ENCODE measurements at places on chromosomes 3 and 15.
A peak's percentile ranks its signal among the peaks of the same experiment; 100 is the strongest.

DNA sequence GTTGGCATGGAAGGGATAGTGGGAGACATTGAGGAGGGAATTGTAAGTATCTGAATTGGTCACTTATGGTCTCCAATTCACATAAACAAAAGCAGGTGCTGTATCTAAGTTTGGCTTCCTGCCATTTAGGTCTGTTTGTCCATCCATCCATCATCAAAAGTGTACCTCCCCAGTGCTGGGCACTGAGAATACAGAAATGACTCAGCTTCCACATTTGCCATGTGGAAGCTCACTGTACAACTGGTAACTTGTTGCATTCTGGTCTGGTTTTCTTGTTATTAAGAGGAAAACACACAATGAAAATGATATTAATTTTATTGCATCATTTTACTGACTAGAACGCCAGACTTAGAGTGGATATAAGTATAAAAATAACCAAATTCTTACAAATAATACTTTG, 30.9 kb upstream of the MUC13 start:
- no peak for DNase-seq

- DNase-seq, result no peak
These were observed 524 bp upstream of the TOPBP1 start for GRCh38 chr3:133662278-133662651.

- DNase-seq, result no peak
These were observed 27.3 kb downstream of the ACSBG1 start for GRCh38 chr15:78207110-78207458.

DNA sequence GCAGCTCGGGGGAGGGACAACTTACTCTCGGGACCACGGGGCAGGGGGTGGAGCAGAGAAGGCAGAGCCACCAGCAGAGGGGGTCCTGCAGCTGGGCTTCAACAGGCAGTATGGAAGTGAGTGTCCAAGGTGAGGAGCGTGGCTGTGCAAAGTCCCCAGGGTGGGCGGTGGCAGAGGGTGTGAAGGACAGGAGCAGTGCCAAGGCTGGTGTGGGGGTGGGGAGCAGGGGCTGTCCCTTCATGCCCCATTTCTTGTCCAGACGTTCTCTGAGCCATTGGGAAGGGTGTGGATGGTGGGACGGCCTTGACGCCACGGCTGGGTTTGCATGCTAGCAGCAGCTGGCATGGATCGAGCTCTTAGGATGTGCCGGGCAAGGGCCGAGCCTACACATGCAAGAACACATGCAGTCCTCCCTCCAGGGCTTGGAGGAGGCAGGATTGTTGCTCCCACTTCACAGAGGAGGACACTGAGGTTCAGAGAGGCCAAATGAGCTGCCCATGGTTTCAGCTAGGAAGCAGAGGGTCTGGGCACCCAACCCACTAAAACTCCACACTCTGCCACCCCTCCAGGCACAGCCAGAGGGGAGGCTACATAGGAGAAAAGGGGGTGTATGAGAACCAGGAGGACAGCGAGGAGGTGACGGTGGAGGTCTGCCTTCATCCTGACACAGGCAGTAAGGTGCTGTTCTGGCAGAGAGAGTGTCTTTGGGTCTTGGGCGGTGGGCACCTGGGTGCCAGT, 93.6 kb downstream of the TBC1D2B start:
- no peak for DNase-seq

DNA sequence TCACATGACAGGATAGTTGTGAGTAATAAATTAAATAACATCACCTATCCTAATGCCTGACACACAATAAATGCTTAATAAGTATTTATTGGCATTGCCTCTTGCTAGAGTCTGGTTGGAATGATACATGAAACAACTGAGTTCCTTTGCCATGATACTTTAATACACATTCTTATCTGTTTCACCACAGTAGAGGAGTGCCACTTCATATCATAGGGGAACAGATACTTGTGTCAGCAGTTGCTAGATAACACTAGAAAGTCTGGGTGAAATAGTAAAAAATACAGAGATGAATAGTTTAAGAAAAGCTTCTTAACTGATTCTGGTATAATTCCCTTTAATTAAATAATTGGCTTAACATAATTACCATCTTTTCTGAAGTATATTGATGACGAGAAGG, 380.0 kb upstream of the GOLIM4 start:
- no peak for DNase-seq

GRCh38 chr3:22661121-22661700, 541.9 kb upstream of the UBE2E2 start:
- no peak for DNase-seq

DNA sequence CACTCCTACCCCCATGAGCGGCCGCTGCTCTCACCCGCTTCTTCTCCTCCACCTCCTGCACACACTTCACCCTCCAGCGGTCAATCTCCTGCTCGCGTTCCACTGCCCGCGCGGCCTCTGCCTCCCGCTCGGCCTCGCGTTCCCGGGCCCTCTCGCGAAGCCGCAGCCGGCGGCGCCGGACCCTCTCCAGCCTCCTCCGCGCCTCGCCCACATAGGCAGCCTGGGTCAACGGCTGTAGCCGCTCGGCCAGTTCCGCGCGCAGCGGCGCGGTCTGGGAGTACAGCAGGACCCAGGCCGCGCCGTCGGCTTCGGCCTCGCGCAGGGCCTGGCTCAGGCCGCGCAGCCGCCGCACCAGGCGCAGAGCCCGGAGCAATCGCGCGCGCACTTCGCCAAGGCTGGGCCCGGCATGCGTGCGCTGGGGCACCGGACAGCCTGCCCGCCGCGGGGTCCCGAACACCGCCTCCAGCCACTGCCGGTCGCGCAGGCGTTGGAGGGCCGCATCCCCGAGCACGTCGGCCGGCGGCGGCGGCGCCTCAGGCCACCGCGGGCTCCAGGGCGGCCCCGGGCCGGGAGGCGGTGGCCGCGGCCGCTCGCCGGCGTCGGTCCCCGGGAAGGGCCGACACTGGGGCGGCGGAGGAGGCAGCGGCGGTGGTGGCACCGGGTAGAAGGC, 595 bp downstream of the PDCD7 start:
- peak; percentile 31 for DNase-seq

DNA sequence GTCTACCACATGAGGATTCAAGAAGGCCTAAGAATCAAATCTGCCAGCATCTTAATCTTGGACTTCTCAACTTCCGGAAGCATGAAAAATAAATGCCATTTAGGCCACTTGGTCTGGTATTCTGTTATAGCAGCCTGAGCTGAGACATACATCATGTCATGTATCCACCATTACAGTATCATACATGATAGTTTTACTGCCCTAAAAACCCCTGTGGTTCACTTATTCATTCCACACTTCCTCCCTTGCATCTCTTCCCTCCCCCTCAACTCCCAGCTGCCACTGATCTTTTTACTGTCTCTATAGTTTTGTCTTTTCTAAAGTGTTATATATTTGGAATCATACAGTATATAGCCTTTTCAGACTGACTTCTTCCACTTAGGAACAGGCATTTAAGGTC, 161.8 kb downstream of the SNRK start:
- no peak for DNase-seq

Data from T-cell (primary cell).